Neuronal stem cell (in vitro differentiated cells): ENCODE measurements at places on chromosomes 4 and X.

DNA sequence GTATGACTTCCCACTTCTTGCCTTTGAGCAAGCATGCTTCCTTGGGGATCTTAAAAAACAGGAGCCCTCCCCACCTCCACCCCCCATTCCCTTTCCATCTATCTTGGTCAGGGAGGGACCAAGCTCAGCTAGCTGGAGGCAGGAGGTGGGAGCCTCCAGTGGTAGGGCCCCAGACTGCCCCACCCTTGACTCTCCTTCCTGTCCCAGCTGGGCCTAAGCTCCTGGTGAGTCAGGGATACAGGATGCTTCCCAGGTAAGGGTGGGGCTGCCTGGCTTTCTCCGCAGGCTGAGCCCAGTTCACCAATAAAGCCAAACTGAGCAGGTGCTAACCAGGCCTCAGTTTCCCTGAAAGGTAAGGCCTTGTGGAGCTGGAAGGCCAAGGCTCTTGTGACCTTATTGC is 15.2 kb downstream of the EFNB1 start:
- peaks cover 12% of the 10 kb centered on the region for H3K4me1 ChIP-seq
- H3K4me3 ChIP-seq, result no peak overlapping the region
- H3K27me3 ChIP-seq, result no peaks in the 10 kb centered on the region
- H3K36me3 ChIP-seq, result peaks cover 56% of the 10 kb centered on the region
- no peak for DNase-seq

DNA sequence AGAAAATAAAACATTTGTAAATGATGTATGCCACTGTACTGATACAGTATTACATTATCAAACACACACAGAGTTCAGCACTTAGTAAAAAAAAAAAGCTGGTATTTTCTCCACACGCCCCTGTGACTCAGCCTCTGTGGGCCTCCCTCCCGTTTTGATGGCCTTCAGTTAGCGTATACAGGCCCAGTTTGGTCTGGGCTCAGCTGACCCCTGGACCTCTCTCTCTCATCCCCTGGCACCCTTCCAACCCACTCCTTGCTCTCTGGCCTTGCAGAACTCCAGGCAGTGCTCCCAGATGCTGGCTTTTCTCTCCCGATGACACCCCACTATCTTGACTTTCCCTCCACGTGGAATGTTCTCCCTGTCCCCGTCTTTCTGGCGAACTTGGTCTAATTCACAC is 89.0 kb upstream of the LIMCH1 start:
- no peak overlapping the region for H3K27ac ChIP-seq
- DNase-seq, result no peak
- peaks cover 2% of the 10 kb centered on the region for H3K4me1 ChIP-seq
- no peaks in the 10 kb centered on the region for H3K27me3 ChIP-seq
- H3K36me3 ChIP-seq, result peaks cover 1% of the 10 kb centered on the region
- no peak overlapping the region for H3K4me3 ChIP-seq

DNA sequence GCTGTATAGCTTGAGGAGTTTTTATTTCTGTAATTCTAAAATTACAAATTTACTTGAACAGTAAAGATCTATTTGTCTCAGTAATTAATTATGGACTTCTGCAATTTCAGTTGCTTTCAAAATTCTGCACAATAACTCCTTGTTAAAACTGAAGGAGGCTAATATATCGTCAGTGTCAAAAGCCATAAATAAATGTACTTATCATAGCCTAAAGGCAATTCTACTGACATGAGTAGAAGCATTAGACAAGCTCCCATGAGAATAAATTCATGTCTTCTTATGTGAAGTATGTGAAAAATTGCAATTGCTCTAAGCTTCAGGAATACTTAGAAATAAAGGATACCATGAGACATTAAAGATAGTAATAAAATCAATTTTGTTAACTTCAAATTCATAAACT is 381.2 kb upstream of the PCDH10 start:
- no peak for DNase-seq
- H3K36me3 ChIP-seq, result no peaks in the 10 kb centered on the region
- no peaks in the 10 kb centered on the region for H3K4me1 ChIP-seq
- no peak overlapping the region for H3K4me3 ChIP-seq

DNA sequence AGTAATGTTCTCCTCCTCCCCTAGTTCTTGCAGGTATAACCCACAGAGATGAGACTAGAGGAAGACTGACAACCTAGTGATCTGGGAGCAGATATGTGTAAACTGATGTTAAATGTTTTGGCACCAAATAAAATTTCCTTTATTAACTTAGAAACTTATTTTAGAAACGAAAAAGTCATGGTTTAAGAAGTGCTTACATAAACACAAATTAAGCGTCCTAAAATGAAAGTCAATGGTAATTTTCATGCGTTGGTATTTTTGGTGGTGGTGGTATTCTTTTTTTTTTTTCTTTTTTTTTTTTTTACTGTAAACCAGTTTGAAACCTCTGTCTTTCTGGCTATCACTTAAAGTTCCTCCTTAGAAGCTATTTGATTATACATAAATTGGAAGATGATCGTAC is 1438.1 kb upstream of the TENM3 start:
- H3K27ac ChIP-seq, result no peak overlapping the region
- no peaks in the 10 kb centered on the region for H3K36me3 ChIP-seq
- no peak overlapping the region for H3K4me3 ChIP-seq
- no peaks in the 10 kb centered on the region for H3K4me1 ChIP-seq
- DNase-seq, result no peak

DNA sequence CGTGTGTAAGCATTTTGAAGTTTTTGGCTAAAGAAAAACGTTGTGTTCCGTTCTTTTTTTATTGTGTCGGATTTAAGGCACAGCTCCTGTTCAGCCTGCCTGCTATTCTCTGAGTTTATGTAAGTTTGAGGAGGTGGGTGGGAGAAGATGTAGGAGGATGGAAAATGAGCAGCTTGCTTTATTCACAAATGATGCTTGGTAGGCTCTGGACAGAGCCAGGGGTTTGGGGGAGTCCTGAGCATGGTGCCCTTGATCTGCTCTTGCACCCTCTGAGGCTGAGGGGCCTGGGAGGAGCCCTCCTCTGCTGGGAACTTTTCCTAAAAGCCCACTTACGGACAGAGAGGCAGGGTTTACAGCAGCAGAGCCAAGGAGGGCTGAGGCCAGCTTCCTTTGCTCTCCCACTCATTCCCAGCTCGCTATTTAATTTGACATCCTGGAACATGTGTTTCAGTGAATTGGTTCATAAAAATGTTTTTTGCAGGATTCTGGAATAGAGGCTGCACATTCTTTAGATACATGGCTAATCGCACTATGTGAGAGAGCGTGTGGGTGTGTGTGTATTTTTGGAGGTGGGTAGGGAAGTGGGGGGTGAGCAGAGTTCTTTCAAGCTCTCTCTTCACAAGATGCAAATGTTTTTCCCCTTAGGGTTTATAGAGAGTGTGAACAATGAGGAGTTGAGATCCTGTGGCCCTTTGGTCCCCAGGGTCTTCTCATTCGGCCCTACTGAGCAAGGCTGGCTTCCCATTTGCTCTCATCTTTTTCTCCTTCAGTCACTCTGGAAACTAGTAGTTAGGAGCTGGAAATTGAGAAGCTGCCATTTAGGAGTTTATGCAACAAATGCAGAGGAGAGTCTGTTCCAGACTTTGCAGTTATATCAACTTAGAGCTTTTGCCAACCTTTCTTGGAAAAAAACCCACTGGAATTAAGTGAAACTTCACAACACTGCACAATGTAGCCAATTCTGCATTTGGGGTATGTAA is 32.1 kb downstream of the TMEM131L start:
- H3K4me1 ChIP-seq, result peaks cover 14% of the 10 kb centered on the region
- no peaks in the 10 kb centered on the region for H3K27me3 ChIP-seq
- no peaks in the 10 kb centered on the region for H3K36me3 ChIP-seq
- no peak for DNase-seq
- H3K4me3 ChIP-seq, result no peak overlapping the region

- H3K27me3 ChIP-seq, result no peaks in the 10 kb centered on the region
- no peak overlapping the region for H3K27ac ChIP-seq
- no peaks in the 10 kb centered on the region for H3K36me3 ChIP-seq
- no peaks in the 10 kb centered on the region for H3K4me1 ChIP-seq
Observed at GRCh38 chr4:111501946-111502345, 643.3 kb upstream of the FAM241A start.

DNA sequence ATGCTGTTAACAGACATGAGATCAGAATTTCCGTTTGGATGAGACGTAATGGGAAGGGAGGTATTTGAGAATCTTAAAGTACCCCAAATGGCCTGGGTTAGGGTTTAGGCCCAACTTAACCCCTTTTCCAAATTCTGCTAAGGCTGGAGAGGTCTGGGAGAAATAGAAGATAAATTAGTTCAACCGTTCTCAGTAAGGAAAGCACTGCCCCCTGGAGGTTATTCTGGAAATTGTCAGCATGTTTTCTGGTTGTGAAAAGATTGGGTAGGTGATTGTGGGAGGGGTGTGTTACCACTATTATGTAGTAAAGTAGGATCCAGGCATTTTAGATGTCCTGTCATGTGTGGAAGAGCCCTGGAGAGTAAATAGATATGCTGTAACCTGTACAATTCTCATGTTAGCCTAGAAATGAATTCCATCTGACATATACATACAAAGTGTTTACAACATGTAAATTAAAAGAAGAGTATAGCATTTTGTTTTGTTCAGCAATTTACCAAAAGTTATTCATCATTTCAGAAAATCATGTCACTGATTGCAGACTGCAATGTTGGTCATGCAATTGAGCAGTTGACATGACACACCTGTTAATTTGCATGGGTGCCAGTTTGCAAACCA is 26.8 kb upstream of the GRXCR1 start:
- DNase-seq, result peak; percentile 66
- no peak overlapping the region for H3K27ac ChIP-seq
- no peaks in the 10 kb centered on the region for H3K4me1 ChIP-seq
- H3K4me3 ChIP-seq, result no peak overlapping the region
